ENCODE measurements at places on chromosomes 12 and 14. TPM values are rescaled to one million over a fixed set of nuclear protein-coding genes. Genes with fewer than 3 reads are reported as not detected.

Gene DAAM1
- total RNA-seq: 77.3 TPM

Gene STAT6
- 83.8 TPM for total RNA-seq

Gene MYRFL
- 0.48 TPM for total RNA-seq

DNA sequence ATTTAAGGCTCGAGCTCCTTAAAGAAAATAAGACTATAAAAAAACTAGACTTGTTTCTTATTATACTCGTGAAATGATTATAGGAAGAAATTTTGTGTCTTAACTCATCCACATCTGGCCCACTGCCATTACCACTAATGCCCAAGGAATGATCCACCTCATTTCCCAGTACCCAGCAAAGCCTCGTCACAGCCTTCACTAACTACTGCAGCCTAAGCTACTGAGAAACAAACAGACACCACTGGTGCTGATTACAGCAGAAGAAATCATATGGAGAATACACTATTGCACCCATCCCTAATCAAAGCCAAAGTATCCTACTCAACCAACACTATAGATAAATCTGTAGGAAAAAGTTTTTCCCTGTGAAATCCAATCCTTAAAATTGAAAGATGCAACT lies 205.3 kb upstream of the NAV3 start:
- DNase-seq: no peak

- no peak for DNase-seq
These were observed 5.2 kb downstream of the OR4E1 start for GRCh38 chr14:21668377-21668776.

GRCh38 chr12:11580125-11580751 lies 69.2 kb upstream of the ETV6 start:
- DNase-seq: peak; percentile 22

Gene HOXC10
- 3.4 TPM for total RNA-seq

Gene ACSM4
- not detected for total RNA-seq

- no peak for DNase-seq
These were observed 111.6 kb upstream of the BTG1 start for GRCh38 chr12:92257261-92257660.

Gene LIN7A
- 23.4 TPM for total RNA-seq

GRCh38 chr12:6461401-6462233 lies 8.9 kb downstream of the VAMP1 start:
- DNase-seq: peak; percentile 40

Data from umbilical cord (tissue), 2 donors.